ENCODE measurements at places on chromosomes 1 and 21.

GRCh38 chr1:245860657-245861544, 646.2 kb downstream of the SMYD3 start:
- DNase-seq, result no peak

- no peak for DNase-seq
Measured at GRCh38 chr1:246166841-246167240, 340.2 kb downstream of the SMYD3 start.

DNA sequence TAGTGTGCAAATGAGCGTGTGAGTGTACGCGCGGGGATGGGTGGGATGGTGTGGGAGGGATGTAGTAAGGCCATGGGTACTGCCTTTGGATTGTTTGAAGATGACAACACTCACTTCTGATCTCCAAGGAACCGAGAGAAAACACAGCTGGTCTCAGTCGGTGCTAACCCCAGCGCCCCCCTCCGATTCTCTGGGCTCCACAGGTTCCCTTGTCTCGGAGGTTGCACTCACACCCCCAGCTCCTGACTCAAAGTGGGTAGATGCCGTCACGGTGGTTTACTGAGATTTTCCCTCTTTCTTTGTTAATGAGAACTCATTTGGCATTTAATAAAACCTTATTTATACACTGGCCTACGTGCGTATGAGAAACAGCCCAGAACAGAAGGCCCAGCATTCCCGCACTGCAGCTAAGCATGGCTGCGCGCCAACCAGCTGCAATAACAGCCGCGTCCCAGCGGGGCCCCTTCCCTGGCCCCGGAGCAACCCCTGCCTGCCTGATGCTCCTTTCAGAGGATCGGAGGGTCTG, 25.8 kb downstream of the ABCA4 start:
- peak; percentile 36 for DNase-seq

GRCh38 chr1:79726321-79726720, 719.8 kb upstream of the ADGRL4 start:
- DNase-seq, result no peak

- peak; percentile 63 for DNase-seq
Measured at GRCh38 chr1:31760471-31761470, 3.4 kb downstream of the ADGRB2 start.

DNA sequence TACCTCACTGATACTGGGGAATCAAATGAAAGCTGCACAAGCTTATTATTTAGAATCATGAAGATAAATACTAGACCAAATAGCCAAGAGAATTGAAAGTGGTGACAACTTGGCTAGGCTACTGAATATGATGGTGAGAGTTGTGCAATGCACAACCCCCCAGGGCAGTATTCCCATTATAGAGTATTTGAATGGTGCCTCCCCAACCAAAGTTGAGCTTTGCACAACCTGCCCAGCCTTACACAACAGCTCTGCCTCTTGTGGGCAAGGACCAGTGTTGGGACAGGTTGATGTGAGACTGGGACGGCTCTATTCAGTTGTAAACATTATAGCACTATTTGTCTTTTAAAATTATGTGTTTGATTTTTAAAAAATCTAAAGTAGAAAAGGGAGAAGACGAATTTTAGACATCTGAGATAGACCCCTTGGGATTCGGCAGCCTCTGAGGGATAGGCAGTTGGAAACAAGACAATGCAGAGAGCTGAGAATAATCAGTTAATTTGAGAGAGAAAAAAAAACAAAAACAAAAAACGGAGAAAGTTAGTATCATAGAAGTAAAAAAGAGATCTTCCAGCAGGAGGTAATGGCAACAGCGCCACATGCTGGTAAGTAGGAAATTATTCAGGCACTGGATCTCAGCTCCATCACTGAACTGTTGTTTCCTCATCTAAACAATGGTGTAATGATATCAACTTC, 91.0 kb upstream of the KCNA3 start:
- DNase-seq, result no peak

Data from left colon (tissue), 2 donors.